Endothelial cell of umbilical vein (primary cell): ENCODE measurements at places on chromosomes 12 and 14. TPM values are rescaled to one million over a fixed set of nuclear protein-coding genes. Genes with fewer than 3 reads are reported as not detected.

ULK1 gene
- 37.8 and 38.2 TPM in 2 replicates for total RNA-seq

WNT5B gene
- total RNA-seq: not detected in 2 replicates

MSI1 gene
- total RNA-seq: 0.12 TPM in 1 of 2 replicates, not detected in the other

GARIN6 gene
- total RNA-seq: not detected in 2 replicates

RPS29 gene
- 1,408 and 1,453 TPM in 2 replicates for total RNA-seq

FGFR1OP2 gene
- total RNA-seq: 47.3 and 49.3 TPM in 2 replicates

ALDH1L2 gene
- 2.2 and 2.5 TPM in 2 replicates for total RNA-seq

KRT6C gene
- not detected in 2 replicates for total RNA-seq

DNA sequence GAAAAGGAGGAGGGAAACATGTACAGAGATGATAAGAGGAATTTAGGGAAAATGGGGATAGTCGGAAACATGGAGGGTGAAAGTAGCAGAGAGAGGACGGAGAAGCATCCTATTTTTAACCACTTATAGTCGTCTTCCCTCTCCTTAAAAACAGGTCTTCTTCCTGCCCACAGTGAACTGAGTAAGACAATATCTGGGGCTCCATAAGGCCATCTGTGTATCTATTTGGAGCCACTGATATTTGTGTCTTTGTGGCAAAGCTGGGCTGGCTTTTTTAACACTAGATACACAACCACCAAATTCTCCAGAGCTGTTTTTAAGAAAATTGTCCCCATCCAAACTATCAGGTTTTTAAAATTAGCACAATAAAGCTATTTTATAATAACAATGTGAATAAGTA lies 109.5 kb upstream of the RAP1B start:
- no peak overlapping the region for H3K4me3 ChIP-seq
- peaks cover 2% of the 10 kb centered on the region for H3K27me3 ChIP-seq

DNA sequence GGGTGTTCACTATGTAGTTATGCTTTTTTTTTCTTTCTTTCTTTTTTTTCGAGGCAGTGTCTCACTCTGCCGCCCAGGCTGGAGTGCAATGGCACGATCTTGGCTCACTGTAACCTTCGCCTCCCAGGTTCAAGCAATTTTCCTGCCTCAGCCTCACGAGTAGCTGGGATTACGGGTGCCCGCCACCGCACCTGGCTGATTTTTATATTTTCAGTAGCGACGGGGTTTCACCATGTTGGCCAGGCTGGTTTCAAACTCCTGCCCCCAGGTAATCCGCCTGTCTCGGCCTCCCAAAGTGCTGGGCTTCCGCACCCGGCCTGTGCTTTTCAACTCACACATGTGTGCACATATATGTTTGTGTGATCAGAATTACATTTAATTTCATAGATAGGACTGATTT lies 38.9 kb upstream of the AMN start:
- no peak for DNase-seq
- no peak overlapping the region for H3K27ac ChIP-seq
- H3K4me3 ChIP-seq: no peak overlapping the region
- H3K36me3 ChIP-seq: no peaks in the 10 kb centered on the region
- no peaks in the 10 kb centered on the region for H3K27me3 ChIP-seq

DNA sequence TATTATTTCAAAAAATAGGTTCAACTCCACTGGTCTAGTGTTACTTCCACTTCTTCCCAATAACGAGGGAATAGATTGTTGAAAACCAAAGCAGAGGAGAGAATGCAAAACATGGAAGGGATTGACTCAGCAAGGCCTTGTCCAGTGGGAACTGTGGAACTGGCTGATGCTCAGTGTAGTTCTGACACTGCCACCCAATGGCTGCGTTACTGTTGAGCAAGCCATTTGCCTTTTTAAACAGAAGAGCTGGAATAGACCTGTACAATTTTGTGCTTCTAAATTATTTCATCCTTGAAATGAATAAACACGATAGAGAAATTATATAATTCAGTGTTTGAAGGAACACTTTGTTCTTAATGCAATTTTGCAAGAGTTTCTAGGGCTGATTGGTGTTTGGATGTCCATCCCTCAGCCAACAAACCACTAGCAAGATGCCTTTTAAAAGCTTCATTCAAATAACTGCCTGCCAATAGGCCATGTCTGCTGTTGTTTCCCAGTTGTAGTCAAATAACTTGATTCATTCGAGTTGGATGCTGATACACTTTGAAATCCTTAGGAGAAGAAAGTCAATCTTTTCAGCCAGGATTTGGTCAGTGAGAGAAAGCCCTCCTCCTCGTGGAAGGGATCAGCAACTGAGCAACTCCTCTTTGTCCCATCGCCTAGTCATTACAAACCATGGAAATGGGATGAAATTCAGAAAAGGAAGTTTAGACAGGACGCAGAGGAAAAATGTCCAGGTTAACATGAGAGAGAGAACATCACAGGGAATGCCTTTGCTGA lies 7.3 kb upstream of the MGP start:
- no peaks in the 10 kb centered on the region for H3K4me1 ChIP-seq
- H3K27me3 ChIP-seq: no peaks in the 10 kb centered on the region
- DNase-seq: no peak
- H3K36me3 ChIP-seq: no peaks in the 10 kb centered on the region
- no peak overlapping the region for H3K27ac ChIP-seq

DNA sequence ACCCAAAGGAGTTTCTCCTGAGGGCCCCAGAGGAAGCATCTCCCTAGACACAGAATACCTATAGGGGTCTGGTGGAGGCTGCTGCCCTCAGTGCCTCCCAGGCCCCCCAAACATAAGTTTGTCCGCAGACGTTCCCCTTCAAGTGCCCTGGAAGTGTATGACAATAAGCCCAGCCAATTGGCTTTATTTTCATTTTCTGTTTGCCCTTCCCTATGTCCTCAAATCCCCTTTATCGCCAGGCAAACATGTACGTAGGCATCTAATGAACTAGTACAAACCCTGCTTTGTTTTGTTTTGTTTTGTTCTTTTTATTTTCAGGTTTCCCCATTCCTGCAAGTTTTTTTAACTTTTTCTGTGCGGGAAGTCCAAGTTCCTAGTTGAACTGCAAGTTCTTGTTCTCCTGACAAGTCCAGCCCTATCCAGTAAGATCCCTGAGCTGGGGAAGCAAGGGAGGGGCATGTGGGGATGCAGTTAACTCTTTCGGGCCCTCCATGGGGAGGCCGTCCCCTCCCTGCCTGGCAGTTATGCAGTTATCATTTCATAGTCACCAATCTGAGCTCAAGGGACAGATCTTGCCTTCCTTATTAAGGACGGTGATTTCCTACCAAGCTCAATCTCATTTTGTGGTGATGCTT lies 141.9 kb downstream of the KCNA5 start:
- H3K4me1 ChIP-seq: no peaks in the 10 kb centered on the region
- no peaks in the 10 kb centered on the region for H3K36me3 ChIP-seq
- no peak for DNase-seq
- no peak overlapping the region for H3K4me3 ChIP-seq

DNA sequence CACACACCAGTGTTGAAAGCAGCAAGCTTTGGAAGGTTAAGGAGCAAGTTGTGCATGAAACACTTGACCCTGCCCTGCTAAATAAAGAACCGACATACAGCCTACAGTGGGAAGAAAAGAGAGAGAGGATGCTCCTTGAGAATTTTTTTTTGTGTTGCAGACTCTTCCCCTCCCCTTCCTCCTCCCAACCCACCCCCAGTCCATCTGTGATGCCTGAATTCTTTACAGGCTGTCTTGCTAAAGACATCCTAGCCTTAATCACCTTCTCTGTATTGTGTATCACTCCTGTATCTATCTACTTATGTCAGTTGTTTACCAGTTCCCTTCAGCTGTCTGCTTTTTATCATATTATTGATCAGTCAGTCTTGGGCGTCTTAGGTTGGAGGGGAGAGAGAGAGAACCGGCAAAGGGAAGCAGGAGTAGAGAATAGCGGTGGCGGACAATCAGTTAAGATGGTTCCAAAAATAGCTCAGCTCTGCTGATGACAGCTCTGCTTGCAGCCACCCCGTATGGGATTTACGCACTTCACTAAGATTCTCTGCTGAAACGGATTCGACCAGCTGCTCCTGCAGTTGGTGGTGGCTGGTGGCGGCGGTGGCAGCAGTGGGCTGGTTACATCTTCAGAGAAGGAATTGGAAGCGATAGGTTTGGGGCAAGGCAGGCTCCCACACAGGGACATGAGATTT lies 664.7 kb downstream of the NRXN3 start:
- H3K4me1 ChIP-seq: no peaks in the 10 kb centered on the region
- peaks cover 4% of the 10 kb centered on the region for H3K27me3 ChIP-seq
- H3K27ac ChIP-seq: no peak overlapping the region
- H3K4me3 ChIP-seq: no peak overlapping the region

GRCh38 chr12:5043589-5044419 lies at the start of gene KCNA5:
KCNA5 (plus strand) TSS chr12:5043879; CDS start chr12:5044148, 269 bp downstream.
- no peak within 1 kb of the TSS for H3K4me3 ChIP-seq
- no peak within 1 kb of the TSS for H3K27ac ChIP-seq
- H3K27me3 ChIP-seq: peaks cover 13% of the 10 kb centered on the region
- no peaks in the 10 kb centered on the region for H3K4me1 ChIP-seq
- H3K36me3 ChIP-seq: no peaks in the 10 kb centered on the region
- DNase-seq: no peak

DNA sequence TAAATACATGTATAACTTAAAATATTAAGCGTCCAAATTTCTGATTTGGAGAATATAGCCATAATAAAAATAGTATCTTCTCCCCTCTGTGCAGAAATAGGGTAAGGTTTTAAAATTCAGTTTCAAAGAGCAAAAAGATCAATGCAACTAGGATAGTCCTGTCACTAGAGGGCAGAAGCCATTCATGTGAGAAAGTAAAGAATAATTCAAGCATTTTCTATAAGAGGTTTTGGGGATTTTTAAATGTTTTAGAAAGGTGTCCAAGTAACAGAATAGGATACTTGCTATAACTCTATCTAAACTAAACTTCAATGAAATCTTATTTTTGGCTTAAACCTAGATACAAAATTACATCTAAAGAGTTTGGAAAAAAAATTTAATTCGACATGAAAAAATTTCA lies 50.3 kb downstream of the ADAMTS20 start:
- H3K4me1 ChIP-seq: no peaks in the 10 kb centered on the region
- H3K36me3 ChIP-seq: no peaks in the 10 kb centered on the region
- DNase-seq: peak; percentile 12
- H3K4me3 ChIP-seq: no peak overlapping the region
- no peaks in the 10 kb centered on the region for H3K27me3 ChIP-seq

GRCh38 chr12:78457938-78458337 lies 406.6 kb upstream of the SYT1 start:
- no peaks in the 10 kb centered on the region for H3K4me1 ChIP-seq
- H3K27ac ChIP-seq: no peak overlapping the region
- no peak overlapping the region for H3K4me3 ChIP-seq

- no peaks in the 10 kb centered on the region for H3K36me3 ChIP-seq
- H3K27ac ChIP-seq: peak overlapping the region; percentile 91
- peak overlapping the region; percentile 80 for H3K4me3 ChIP-seq
- no peaks in the 10 kb centered on the region for H3K27me3 ChIP-seq
Observed at GRCh38 chr12:29147731-29148595, 1.1 kb upstream of the FAR2 start.

DNA sequence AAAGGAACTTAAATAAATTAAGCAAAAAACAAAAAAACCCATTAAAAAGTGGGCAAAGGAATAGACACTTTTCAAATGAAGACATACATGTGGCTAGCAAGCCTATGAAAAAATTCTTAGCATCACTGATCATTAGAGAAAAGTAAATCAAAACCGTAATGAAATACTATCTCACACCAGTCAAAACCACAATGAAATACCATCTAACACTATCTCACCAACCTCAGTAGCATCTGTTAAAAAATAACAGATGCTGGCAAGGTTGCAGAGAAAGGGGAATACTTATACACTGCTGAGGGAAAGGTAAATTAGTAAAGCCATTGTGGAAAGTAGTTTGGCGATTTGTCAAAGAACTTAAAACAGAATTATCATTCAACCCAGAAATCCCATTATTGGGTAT lies 381.1 kb downstream of the FLRT2 start:
- H3K4me1 ChIP-seq: no peaks in the 10 kb centered on the region
- no peaks in the 10 kb centered on the region for H3K27me3 ChIP-seq
- H3K36me3 ChIP-seq: no peaks in the 10 kb centered on the region
- DNase-seq: no peak
- no peak overlapping the region for H3K4me3 ChIP-seq
